ENCODE measurements at places on chromosomes 2 and 18.
A peak's percentile ranks its signal among the peaks of the same experiment; 100 is the strongest.

DNA sequence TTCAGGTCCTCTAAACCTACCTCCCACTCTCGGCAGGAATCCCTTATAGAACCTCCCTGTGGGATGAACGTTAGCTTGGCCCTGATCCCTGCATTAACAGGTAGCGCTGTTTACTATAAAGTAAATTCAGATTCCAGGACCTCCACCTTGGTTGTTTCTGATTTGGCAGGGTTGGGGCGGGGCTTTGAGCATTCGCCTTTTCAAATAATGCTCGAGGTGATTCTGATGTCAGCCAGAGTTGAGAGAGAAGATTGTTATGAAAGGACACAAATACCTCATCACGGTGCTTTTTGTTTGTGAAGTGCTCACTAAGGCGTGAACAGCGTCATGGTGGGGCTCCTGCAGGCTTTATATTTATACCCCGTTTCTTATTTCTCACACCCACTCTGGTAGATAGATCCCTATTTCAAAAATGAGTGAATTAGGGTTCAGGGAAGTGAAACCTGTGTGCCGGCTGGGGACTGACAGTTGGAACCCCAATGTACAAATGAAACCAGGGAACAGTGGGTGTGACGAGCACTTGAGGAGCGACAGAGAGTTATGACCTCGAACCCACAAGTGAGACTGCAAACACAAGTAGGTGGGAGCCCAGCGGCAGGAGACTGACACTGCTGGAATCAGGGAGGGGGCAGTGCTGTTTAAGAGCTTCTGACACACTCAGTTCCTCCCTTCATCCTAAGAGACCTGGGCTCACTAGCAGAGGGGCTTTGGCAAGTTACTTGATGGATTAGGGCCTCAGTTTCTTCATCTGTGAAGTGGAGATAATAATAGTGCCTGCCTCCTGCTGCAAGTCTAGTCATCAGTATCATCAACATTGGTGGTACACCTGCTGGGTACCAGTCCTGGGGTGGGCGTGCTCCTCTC is 14.2 kb upstream of the CXCR4 start:
- peak; percentile 39 for DNase-seq

DNA sequence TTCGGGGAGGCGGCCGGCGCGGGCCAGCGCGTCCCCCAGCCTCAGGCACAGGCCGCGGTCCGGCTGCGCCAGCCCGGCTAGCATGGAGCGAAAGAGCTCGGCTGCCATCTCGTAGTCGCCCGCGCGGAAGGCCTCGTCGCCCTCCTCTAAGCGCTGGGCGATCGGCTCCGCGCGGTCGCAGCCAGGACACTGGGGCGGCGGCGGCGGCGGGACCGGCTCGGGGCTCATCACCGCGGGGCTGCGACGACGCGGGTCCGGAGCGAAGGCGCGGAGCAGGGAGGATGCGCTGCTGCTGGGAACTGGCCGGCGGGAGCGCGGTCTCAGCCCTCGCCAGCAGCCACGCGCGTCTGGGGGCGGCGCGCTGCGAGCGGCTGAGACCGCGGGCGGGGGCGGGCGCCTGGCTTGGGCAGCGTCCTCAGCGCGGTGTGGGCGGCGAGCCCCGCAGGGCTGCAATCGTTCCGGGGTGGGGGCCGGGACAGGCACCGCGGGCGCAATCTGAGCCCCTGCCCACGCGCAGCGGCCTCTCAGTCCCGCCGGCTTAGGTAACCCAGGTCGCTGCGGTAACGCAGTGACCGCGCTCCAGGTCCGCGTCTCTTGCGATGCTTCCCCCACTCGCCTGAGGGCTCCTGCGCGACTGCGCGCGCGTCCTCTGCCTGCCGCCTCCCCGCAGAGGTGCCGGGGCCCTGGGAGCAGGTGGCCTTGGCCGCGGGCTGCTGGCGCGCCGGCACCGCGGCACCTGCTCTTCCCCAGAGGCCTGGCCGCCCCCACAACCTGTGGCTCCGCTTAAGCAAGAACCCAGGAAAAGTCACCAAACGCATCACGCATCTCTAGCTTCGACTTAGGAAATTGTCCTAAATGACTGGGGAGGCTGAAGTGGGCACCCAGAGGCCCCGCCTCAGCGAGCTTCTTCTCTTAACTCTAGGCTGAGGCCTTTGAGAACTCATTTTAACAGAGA is at the start of gene LONRF2:
Gene LONRF2 (minus strand): TSS at position 636 of the 955 bp plus-strand sequence. CDS start 408 bp downstream, at position 228.
- DNase-seq, result peak; percentile 75

DNA sequence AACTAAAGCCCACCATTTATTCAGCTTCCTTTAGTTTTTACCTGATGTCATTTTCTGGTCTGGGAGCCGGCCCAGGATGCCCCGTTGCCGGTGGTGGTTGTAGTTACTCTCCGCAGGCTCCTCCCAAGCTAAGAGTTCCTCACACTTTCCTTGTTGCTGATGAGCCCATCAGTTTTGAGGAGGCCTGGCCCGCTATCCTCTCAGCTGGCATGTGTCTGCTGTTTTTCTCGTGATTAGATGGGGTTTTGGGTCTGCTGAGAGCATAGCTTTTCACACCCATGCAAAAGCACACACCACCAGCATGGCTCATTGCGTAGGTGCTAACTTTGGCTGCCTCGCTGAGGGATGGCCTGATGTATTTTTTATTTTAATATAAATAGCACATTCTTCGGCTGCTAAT is 72.1 kb downstream of the PSMG2 start:
- DNase-seq, result no peak

DNA sequence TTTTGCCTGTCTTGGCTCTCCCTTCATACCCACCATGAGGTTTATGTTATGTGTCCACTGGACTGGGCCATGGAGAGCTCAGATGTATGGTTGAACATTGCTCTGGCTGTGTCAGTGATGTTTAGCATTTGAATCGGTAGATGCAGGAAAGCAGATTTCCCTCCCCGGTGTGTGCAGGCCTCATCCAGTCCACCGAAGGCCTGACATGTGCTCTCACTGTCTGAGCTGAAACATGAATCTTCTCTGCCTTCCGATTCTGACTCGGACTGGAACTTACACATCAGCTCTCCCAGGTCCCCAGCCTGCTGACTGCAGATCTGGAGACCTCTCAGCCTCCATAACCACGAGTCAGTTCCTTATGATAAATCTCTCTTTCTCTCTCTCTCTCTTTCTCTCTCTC is 72.4 kb upstream of the SLC66A3 start:
- DNase-seq, result no peak

DNA sequence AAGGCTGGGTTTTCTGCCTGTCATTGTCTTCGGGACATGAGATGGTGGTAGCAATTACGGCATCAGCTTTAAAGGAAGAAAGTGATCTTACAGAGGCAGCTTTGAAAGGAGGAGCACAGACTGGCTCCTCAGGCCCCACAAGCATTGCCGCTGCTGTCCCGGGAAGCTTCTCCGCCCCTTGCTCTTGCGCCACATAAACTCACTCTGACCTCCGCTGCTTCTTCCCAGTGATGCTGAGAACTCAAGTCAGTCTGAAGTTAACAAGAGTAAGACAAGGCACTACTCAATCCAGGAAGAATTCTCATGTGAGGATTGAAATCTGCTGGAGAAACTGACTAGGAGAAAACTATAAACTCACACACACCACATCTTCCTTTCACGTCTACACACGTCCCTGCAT is 112.4 kb upstream of the RIOK3 start:
- peak; percentile 51 for DNase-seq

DNA sequence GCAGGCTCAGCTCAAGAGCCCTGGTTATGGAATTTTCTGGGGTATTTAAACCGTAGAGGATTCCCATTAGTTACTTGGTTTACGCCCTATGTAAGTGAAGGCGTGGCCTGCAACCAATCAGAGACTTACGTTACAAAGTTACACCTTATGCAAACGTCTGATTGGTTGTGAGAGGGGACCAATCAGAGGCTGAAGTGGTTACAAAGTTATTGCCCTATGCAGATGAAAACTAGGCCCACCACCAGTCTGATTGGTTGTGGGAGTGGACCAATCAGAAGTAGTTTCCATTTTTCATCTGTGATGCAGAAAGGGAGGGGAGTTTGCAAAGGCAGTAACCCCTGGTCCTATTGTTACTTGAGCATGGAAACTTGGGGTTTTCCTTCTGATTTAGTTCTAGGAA is 49.1 kb downstream of the DLGAP1 start:
- DNase-seq, result no peak

Data from stomach (tissue), 19 donors.